Hematopoietic multipotent progenitor cell treated with erythropoietin and hydrocortisone succinate and interleukin-3 and kit ligand, for 4 days (in vitro differentiated cells): ENCODE measurements at places on chromosomes 7 and 10.

DNA sequence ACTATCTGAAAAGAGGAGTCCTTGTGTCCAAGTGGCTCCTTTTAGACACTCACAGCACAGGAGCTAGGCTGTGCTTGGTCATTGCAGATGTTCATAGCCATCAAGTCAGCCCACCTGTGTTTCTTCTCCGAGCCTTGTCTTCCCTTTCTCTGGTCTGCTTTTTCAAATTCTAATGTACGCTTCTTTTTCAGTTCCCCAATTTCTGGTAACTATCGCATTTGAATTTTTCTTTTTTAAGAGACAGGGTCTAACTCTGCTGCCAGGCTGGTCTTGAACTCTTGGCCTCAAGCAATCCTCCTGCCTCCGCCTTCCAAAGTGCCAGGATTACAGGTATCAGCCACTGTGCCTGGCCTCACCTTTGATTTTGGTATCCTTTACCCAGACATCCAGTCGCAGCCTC, 18.9 kb downstream of the APBB1IP start:
- no peak for DNase-seq

- peak; percentile 94 for DNase-seq
Observed at GRCh38 chr10:72334825-72335393, 19.8 kb downstream of the DNAJB12 start.

GRCh38 chr7:83305027-83305426, 142.3 kb upstream of the PCLO start:
- no peak for DNase-seq

DNA sequence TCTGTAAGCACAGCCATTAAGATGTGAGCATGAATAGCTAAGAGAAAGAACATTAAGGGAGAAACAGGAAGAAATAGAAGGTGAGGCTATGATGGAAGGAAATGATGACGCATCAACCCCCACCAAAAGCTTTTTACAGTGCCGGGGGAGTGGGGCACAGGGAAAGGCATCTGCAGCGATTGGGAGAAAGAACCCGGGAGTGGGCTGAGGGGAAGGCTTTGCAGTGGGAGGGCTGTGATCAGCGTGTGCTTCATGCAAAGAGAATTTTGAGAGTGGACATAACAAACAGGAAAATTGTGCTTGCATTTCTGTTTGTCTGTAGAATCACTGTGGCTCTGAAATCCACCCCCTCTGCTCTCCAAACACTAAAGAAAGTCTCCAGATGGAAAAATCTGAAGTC, 250.8 kb downstream of the KCNMA1 start:
- no peak for DNase-seq

GRCh38 chr7:50598460-50599343, 33.5 kb upstream of the DDC start:
- DNase-seq = no peak

DNA sequence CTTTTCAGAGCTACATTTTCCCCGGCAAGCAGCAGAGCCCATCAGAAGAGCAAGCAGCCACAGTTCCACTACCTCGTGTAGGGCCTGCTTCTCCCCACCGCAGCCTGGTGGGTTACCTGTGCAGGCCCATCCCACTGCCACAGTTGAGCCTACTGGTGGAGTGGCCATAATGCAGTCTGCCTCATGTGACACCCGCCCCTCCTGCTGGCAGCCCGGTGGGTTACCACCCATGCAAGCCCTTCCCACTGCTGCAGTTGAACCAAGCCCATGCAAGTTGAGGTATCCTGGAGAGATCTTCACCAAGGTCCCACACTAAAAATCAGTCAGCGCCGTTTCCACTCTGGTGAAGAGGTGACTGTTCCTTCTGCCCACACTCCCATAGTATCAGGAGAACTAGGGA, 32.1 kb upstream of the CNNM1 start:
- peak; percentile 13 for DNase-seq

- no peak for DNase-seq
Observed at GRCh38 chr10:125153703-125154490, 6.5 kb downstream of the CTBP2 start.

GRCh38 chr10:60456053-60456452, 66.4 kb upstream of the ANK3 start:
- no peak for DNase-seq

GRCh38 chr7:149261316-149261828, 624 bp upstream of the ZNF783 start:
- DNase-seq = peak; percentile 47

DNA sequence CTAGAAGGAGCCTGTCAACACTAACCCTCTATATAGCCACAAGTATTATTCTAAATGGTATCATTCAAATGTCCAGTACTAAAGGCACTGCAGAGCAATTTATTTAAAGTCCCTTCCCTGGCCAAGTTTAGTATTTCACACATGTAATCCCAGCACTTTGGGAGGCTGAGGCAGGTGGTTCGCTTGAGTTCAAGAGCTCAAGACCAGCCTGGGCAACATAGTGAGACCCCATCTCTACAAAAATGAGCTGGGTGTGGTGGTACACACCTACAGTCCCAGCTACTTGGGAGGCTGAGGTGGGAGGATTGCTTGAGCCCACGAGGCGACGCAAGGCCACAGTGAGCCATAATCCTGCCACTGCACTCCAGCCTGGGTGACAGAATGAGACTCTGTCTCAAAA, 3.6 kb downstream of the GNA12 start:
- no peak for DNase-seq

GRCh38 chr7:63044721-63045120, 953.9 kb upstream of the ZNF722 start:
- DNase-seq = no peak

DNA sequence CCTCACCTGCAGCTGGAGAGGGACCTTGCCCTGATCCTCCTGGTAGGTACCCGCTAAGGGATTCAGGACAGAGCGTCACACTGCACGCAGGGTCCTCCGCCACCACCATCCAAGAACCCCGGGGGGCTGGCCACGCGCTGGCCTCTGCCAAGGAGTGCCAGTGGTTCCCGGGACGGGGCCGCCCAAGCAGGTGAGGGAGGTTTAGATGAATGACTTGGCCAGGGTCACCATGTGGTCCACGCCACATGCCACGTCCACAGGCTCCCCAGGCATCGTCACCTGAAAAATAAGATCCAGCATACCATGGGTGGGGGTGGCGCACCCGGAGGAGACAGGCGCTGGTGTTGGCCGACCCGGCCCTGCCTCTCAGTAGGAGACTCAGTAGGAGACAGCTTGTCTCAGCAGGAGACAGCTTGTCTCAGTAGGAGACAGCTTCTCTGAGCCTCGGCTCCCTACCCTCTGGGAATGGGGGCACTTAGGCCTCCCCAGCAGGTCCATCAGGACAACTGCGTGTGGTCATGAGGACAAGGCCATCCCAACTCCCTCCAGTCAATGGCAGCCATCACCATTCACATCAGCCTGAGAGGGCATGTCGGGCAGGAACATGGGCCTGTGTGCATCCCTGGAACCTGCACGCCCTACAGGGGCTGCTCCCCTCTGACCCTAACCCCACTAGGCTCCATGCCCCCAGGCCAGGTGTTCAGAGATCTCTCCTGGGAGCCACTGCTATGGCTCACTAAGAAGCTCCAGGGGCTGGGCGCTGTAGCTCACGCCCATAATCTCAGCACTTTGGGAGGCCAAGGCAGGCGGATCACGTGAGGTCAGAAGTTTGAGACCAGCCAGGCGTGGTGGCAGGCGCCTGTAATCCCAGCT, 30.5 kb downstream of the RCC1L start:
- DNase-seq = no peak

DNA sequence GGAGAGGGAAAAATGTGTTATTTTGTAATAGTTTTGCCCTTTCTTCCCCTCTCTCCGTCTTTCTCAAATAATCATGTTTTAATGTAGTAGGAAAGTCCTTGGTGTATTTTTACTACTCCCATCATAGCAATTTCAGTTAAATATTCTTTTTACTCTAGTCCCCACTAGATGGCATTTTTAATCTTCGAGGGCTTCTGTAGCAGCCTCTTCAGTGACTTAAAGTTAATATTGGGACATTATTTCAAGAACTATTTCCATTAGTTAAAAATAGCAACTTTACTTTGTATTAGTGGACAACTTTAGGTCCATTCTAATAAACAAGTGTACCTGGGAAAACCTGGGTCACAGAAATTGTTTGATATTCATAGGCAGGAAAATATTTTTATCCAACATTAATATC, 23.0 kb downstream of the EDRF1 start:
- peak; percentile 52 for DNase-seq

DNA sequence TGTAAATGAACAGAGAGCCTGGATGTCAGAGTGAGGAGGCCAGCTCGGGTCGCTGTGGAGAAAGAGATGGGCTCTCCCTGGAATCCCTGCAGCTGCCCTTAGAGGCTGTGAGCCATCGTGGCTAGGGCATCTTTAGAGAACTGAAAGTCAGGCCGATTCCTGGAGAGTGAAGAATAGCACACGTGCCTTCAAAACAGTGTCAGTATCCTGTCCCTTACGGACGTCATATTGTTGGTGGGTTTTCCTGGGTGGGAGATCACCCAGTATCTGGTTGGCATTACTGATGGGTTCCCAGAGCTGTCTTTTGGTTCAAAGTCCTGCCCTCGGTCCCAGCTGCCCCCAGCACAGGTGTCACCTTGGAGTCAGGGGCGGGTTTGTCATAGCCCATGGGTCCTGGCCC, 25.3 kb downstream of the IKZF1 start:
- no peak for DNase-seq

- no peak for DNase-seq
Observed at GRCh38 chr10:44512431-44513022, 127.6 kb upstream of the CXCL12 start.

GRCh38 chr10:126198681-126199080, 189.6 kb downstream of the ADAM12 start:
- no peak for DNase-seq

- DNase-seq = no peak
Observed at GRCh38 chr10:133391761-133392518, 2.0 kb upstream of the MTG1 start.

DNA sequence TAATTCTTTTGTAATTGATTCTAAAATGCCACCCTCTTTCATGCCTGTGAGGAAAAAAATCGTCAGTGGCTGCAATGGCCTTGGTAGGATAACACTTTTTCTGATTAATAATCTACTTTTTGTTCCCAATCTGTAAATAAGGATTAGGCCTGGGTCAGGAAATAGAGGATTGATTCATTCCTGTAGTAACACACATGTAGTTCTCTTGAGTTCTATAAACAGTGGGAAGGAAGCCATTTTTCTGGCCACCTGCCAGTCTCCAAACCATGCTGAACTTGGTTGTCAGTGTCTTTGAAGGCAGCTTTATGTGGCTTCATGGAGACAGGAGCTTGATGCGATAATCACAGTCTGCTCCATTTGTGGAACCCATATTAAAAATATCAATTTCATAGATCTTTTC, 169.3 kb upstream of the NFE2L3 start:
- DNase-seq = no peak

GRCh38 chr10:69831231-69831855, 29.6 kb downstream of the COL13A1 start:
- no peak for DNase-seq

DNA sequence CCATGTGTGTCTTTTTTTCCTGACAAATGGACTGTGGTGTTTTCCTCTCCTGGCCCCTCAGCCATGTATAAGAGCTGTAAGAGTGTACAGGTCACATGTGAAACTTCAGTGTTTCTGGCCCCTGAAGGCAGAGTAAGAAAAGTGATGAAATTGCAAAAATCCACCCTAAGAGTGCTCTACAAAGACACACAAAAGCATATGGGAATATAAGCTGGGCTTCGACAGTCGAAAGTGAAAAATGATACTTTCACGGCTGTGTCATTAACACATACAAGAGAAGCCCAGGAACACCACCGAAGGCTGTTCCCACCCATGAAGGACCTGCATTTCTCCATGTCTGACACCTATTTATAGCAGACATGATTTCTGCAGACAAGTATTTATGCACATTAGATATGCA, 192.2 kb downstream of the PARD3 start:
- no peak for DNase-seq

DNA sequence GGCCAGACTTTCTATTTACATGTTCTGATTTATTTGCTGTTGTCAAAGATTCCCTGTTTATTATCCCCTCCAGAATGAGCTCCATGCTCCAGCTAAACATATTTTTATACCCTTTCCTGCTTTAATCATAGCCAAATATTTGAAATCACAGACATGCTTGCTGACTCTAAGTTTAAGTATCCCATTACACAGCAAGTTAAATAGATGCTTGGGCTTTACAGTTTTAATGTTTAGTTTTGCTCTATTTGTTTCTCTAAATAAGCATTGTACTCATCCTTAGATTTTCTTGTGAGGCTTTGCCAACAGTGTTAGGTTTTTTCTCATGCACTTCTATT, 196.8 kb downstream of the TAX1BP1 start:
- no peak for DNase-seq

DNA sequence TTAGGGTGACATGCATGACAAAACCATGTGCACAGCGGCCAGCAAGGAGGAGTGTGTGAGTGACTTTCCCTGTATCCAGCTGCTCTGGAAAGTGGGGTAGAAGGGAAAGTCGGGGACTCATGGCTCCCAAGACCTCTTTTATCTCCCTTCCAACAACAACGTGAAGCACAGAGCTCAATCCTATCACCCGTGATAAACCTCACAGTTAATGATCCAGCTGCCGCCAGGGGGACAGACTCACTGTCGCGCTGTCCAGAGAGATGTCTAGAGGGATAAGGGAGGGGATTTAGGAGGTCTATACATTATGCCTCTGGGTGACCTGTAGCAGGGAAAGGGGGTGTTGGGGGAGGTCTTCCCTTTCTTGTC, 84.0 kb upstream of the SMNDC1 start:
- no peak for DNase-seq

GRCh38 chr7:105097619-105098018, 83.6 kb downstream of the KMT2E start:
- no peak for DNase-seq

GRCh38 chr10:44713307-44713706, 197.8 kb upstream of the TMEM72 start:
- no peak for DNase-seq

- no peak for DNase-seq
Observed at GRCh38 chr10:33036670-33037069, 78.6 kb upstream of the ITGB1 start.

- no peak for DNase-seq
Observed at GRCh38 chr7:157396316-157397035, 59.7 kb downstream of the DNAJB6 start.

DNA sequence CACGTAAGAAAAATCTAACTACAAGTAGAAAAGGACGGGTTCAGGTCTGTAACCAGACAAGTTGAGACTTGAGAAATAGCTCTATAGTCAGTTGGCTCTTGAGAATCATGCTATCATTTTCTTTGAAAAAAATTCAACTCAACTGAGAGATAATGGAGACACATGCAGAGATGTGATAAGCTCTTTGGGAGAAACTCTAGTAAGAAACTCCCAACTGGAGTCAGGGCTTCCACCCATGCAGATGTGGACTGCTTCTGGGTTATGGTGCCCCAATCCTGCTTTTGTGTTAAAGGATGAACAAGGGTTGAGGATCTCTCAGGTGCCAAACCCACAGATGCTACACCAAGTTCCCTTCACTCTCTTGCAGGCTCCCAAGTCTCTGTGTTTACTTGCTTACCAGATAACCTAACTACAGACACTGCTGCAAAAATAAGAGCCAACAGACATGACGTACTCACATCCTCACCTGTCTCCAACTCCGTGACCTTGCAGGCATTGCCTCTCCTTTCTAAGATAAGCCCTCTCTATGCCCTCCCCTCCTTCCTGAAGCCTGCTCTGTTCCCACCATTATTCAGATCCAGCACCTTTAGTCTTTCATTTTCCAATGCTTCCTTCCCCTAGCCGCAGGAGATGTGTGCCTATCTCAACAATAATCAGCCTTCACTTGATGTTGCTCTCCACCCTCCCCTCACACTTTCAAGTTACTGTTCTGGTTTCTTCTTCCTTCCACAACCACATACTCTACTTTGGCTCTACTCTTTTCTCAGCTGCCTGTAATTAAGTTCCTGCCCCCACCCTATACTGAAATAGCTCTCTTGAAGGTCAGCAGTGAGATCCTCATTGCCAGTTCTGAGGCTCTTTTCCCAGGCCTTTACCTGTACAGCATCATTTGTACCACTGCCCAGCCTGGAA, 130.0 kb downstream of the ICA1 start:
- DNase-seq = peak; percentile 71
